ENCODE measurements at places on chromosomes 11 and 22. TPM values are rescaled to one million over a fixed set of nuclear protein-coding genes. Genes with fewer than 3 reads are reported as not detected.

Gene TEAD1
- 176 TPM for total RNA-seq

GRCh38 chr11:19659529-19659928 is 53.1 kb upstream of the NAV2 start:
- DNase-seq, result no peak

GRCh38 chr22:39718206-39718605 is 147.7 kb downstream of the CACNA1I start:
- no peak for DNase-seq

GRCh38 chr11:80330264-80330663 is 889.4 kb upstream of the TENM4 start:
- no peak for DNase-seq

DNA sequence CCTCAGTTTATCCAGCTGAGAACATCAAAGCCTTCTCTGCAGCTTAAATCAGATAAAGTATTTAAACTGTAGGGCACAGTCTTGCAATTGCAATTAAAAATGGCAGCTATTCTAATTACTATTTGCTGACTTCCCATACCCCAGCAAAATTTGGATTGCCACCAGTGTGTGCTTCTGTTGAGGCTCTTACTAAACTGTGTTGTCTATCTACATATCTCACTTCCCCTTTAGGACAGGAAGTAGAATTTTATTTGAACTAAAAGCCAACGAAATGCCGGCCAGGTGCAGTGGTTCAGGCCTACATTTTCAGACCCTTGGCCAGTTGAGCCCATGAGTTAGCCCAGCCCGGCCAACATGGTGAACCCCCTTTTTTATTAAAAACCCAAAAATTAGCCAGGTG is 7.1 kb downstream of the SAA4 start:
- DNase-seq, result no peak

Gene UBQLNL
- 0.66 TPM for total RNA-seq
